NCI-H1092 (cell line): ENCODE measurements at places on chromosomes 5 and 9.

DNA sequence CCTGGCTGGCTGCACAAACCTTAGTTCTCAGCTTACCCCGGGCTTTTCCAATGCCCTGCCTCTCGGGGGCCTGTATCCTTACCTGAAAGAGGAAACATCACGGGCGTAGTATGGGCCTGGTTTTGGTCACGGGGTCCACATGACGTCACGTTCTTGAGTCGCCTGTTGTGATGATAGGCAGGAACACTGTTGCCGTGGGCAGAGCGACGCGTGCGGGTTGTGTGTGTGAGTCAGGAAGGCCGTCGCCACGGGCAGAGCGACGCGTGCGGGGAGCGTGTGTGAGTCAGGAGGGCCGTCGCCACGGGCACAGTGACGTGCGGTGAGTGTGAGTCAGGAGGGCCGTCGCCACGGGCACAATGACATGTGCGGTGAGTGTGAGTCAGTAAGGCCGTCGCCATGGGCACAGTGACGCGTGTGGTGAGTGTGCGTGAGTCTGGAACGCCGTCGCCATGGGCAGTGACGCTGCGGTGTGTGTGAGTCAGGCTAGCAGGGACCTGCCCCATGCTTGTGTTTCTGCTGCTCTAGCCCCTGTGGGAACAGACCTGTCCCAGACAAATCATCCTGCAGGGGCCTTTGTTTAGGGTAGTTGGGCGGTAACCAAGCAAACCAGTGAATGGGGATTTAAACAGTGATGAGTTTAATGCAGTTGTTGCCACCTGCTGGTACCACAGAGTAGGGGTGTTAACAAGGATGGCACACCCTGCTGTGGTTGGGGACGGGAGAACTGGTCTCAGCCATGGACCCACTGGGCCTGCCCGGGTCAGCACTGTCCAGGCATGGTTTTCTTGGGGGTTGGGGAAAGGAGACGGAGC is 19.8 kb downstream of the TRIP13 start:
- no peak for DNase-seq

- DNase-seq: no peak
Observed at GRCh38 chr9:123871781-123872180, 58.1 kb downstream of the DENND1A start.

DNA sequence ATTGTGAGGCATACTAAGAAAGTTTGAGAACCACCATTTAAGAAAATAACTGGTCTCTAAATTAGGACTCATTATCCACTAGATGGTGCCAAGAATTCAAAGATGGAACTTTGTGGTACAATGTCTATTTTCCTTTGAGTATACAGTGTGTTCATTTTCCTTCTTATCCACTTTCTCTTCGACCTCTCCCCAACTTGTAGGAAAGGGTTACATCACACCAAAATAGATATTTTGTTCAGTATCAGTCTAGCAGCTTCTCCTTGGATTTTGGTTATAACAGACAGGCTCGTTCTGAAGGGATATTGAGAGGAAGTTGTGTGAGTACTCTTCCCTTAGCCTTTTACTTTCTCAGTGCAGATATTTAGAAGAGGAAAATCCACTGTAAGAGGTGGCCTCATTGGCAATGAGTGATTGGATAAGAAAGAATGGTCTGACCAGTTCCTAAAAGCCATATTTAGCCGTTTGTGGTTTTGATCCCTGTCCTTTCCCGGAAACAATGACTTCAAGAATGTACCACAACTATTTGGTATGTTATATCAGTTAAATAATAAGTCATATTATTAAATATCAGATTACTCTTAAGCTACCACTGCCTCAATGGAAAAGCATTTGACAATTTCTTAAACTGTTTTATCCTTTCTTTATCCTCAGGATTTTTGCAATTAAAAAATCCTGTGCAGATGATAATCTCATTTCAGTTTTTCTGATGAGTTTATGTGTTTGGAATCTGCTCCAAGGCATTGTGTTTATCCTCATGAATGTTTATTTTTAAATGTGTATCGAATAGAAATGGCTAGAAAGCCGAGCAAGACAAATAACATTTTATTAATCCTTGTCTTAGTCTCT is 69.0 kb upstream of the GRAMD2B start:
- DNase-seq: no peak

- no peak for DNase-seq
Observed at GRCh38 chr5:54040804-54041203, 269.6 kb downstream of the ARL15 start.

GRCh38 chr5:120614531-120615180 is 150.6 kb downstream of the PRR16 start:
- DNase-seq: no peak

DNA sequence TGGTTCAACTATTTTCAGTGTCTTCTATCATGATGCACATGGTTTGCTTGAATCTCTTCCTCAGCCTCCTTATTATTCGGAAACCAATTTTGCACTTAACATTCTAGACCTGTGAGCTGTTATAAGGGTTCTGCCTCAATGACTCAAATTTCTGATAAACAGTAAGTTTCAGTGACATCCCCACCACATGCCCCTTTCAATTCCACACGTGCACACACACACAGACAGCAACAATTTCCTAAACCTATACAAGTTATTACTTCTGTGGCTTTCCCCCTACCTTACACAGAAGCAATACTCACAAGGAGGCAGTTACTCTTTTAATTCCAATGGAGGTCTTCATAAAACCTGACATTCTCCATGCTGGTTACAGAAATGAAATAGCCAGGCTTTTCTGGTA is 102.4 kb downstream of the ELAVL2 start:
- DNase-seq: no peak

GRCh38 chr9:134353539-134353938 is 27.3 kb downstream of the RXRA start:
- no peak for DNase-seq

- DNase-seq: no peak
Observed at GRCh38 chr5:181189363-181189961, 15.5 kb downstream of the TRIM7 start.

- no peak for DNase-seq
Observed at GRCh38 chr9:22052376-22052945, 43.4 kb upstream of the CDKN2B start.

GRCh38 chr9:114902786-114903524 is 27.4 kb downstream of the TNFSF8 start:
- no peak for DNase-seq

- no peak for DNase-seq
Observed at GRCh38 chr5:35087991-35088390, 40.2 kb upstream of the AGXT2 start.

DNA sequence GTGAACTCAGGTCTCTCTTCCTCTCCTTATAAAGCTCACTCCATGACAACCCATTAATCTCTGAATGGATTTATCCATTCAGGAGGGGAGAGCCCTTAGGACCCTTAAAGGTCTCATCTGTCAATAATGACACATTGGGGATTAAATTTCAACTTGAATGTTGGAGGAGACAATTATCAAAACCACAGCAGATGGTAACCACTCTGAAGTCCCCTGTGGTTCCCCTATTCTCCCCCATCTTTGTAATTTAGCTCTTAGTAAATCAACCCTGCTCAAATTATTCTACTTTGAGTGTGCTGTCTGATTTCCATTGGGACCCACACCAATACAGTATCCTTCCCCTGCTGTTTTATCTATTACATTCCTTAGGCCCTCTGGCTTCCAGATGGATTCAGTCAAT is 72.0 kb upstream of the RAI14 start:
- DNase-seq: no peak

DNA sequence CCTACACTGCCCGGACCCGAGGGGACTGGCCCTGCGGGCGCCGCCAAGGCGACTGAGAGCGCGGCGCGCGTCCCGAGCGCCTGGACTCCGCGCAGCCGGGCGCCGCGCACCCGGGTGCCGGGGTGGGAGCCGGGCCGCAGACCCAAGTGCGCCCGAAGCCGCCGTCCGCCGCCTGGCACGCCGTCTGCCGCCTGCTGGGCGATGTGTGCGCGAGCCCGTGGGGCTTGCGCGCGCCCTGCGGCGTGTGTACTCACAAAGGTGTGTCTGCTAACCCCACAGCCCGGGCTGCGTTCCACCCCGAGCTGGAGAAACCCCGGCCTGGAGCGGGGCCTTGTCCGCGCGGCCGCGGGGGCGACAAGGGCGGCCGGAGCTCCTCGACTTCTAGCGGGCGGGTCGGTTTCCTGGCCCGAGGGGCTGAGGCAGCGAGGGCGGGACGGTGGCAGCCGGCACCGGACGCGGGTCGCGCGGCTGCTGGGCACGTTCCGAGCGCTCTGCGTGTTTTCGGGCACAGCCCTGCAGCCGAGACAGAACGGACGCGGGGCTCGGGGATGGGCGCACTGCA is 1.1 kb upstream of the ZSWIM6 start:
- peak; percentile 45 for DNase-seq

DNA sequence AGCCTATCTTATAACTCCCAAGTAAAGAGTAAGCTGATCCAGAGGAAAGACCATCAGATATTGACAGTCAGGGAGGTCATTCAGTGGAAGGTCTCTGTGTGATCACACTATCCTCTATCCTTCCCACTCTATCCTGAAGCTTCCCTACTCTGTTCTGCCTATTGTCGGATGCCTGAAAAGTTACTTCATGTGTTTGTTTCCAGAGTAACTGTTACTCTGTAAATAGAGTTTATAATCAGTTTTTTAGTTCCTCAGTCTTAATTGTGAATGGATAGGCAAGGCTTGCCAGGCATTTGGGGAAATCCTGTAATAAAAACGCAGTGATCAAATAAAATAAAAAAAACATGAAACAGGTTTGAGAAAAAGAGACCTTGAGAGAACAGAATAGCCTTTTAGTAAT is 79.8 kb downstream of the XRCC4 start:
- no peak for DNase-seq

DNA sequence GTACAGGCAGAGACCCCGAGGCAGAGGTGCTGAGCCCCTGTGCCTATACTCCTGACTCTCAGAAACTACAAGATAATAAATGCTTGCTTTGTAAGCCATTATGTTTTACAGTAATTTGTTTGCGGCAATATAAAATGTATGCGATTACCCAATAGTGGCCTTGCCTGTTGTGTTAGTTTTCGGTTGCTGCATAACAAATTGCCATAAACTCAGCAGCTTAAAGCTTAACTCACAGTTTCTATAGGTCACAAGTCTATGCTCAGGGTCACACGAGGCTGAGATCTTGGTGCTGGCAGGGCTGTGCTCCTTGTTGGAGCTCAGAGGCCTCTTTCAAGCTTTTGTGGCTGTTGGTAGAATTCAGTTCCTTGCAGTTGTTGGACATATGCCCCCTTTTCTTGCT is 114.8 kb downstream of the COL23A1 start:
- no peak for DNase-seq

DNA sequence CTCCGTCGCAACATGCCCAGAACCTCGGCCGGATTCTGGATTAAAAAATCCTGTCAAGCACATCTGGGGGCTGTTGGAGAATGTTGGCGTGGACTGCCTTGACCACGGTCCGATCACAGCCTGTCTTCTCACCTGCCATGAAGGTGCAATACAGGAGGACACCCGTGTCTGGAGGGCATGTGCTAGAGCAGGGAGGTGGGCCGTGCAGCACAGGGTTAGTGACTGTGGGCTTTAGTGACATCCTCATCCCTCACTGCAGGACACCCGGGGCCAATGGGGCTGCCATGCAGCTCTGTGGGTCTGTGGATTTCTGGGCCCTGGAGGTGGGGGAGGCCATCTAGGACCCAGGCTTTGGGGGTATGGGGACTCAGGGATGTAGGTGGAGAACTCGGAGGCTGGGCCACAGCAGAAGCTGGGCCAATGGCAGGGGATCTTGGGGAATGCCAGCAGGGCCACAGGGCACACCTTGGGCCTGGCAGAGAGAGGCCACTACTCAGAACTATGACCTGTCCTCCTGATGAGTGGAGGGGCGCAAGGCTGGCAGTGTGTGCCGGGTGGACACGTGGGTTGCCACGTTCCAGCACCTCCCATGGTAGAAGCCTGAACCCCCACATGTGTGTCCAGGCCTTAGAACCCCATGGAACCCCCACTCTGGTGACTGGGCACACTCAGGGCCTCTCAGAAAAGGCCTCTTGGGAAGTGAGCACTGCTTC is 23.3 kb downstream of the ZDHHC11B start:
- no peak for DNase-seq

- no peak for DNase-seq
Observed at GRCh38 chr5:67809589-67809988, 406.0 kb upstream of the PIK3R1 start.

DNA sequence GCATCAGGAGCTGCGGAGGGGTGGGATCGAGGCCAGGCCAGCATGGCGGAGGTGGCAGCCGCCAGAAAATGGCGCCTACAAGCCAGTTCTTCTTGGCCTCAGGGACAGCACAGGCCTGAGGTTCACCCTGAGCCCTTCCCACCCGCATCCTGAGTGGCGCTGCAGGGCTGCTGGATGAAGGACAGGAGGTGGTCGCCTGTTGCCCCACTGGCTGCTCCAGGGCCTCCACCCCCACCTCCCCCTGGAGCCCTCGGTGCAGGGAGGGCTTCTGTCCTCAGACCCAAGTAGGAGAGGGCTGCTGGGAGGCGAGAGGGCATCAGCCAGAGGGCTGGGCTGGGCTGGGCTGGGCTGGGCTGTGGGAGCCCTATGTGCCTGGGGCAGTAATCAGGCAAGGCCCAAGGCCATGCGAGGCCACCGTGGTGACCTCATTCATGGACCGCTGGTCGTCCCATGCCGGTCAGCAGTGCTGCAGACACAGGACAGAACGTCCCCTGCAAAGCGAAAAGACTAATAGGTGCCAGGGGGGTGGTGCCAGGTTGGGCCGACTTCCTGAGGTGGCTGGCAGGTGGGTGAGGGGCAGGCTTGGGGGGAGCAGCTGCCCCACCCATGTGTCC is 13.8 kb downstream of the GPSM1 start:
- DNase-seq: no peak

DNA sequence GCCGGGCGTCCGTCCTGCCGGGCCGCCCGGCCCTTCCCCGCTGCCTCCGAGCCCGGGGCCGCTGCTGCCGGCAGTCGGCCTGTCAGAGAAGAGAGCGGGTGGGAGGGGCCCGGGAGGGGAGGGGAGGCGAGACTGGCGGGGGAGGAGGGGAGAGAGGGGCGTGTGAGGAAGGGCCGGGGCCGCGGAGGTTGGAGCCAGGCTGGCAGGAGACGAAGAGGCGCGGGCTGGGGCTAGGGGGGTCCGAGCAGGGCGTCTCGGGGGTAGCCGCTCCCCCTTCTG is 570 bp downstream of the CREBRF start:
- peak; percentile 58 for DNase-seq

- DNase-seq: no peak
Observed at GRCh38 chr9:127411122-127411521, 13.1 kb upstream of the ZNF79 start.

GRCh38 chr9:90914868-90915483 is 113.4 kb downstream of the SYK start:
- DNase-seq: peak; percentile 55

GRCh38 chr5:89260254-89260653 is 377.3 kb upstream of the MEF2C start:
- DNase-seq: no peak

GRCh38 chr5:178602752-178603151 is 12.6 kb upstream of the COL23A1 start:
- no peak for DNase-seq
